Chondrocyte (in vitro differentiated cells): ENCODE measurements at places on chromosomes 2 and 18.

GRCh38 chr2:23209059-23209458, 175.9 kb upstream of the KLHL29 start:
- DNase-seq = no peak

- DNase-seq = no peak
These were observed 1682.3 kb upstream of the PIK3C3 start for GRCh38 chr18:40272630-40273231.

GRCh38 chr18:31451625-31452024, 4.1 kb downstream of the DSG3 start:
- no peak for DNase-seq

GRCh38 chr18:4631239-4631638, 176.1 kb upstream of the DLGAP1 start:
- DNase-seq = no peak

DNA sequence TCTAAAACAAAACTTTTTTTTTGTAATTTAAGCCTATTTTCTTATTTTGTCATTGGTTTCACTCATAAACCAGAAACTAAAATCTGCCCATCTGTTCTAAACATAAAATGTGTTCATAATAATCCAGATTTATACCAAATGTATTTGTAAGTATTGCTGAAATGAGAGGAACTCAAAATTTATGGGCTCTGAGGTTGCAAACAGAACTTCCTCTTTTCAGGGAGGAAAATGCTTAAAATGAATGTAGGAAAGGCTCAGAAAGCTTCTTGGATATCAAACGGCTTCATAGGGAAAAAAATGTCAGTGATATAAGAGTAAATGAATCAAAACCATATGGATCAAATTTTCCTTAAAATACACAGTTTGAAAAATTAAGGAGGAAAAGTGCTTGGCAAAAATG, 83.9 kb downstream of the PAX3 start:
- no peak for DNase-seq

DNA sequence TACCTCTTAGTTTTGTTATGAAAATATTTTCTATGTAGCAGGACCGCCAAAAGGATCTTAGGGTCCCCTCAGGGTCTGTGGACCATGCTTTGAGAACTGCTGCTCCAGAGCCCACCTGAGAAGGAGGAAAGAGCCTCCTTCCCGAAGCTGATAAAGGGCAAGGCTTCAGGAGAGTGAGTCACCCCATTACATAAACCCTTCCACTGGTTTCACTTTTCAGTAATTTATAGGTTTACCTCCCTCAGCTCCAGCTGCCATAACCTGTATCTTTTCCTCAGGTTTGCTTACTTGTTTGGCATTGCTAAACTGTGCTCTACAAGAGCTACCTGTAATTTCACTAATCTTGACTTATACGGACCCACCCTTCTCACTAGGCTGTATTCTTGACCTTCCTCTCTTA, 6.6 kb downstream of the TTLL4 start:
- no peak for DNase-seq

- DNase-seq = no peak
These were observed 20.2 kb downstream of the SCG2 start for GRCh38 chr2:223582001-223582400.

DNA sequence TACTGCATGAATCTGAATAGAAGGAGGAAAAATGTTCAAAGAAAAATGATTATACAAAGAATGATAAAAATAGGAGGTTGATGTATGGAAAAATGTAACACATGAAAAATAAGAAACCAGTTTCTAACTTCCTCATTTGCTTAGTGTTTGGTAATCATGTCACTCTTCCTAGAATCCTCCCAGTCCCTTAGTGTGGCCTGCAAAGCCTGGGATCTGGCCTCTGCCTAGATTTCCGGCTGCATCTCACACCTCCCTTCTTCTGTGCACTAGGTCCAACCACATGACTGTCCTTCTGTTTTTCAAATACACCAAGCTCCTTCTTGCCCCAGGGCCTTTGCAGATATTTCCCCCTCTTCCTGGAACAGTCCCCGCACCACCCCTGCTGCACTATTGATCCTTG, 76.8 kb upstream of the RBMS1 start:
- no peak for DNase-seq

- DNase-seq = no peak
These were observed 144.2 kb upstream of the LRRTM4 start for GRCh38 chr2:77666251-77666980.

DNA sequence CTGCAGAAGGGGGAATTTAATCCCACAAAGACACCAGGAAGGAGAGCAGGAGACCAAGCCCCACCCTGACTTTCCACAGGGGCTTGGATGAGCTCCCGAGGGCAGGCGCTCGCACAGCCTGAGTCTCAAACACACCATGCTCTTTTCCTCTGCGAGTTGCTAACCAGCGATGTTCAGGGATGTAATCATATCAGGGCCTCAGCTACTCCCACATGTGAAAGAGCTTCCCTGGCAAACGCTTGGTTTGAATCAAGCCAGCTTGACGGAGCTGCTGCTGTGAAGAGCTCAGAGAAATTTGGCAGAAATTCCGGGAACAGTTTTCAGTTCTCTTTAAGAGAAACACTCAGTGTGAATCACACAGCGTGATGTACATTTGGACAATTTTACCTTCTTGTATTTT, 385.8 kb downstream of the GALR1 start:
- DNase-seq = no peak

- DNase-seq = peak; percentile 70
These were observed 32.5 kb downstream of the HS6ST1 start for GRCh38 chr2:128286011-128286721.

GRCh38 chr2:18061717-18062116, 183.2 kb downstream of the KCNS3 start:
- DNase-seq = no peak

DNA sequence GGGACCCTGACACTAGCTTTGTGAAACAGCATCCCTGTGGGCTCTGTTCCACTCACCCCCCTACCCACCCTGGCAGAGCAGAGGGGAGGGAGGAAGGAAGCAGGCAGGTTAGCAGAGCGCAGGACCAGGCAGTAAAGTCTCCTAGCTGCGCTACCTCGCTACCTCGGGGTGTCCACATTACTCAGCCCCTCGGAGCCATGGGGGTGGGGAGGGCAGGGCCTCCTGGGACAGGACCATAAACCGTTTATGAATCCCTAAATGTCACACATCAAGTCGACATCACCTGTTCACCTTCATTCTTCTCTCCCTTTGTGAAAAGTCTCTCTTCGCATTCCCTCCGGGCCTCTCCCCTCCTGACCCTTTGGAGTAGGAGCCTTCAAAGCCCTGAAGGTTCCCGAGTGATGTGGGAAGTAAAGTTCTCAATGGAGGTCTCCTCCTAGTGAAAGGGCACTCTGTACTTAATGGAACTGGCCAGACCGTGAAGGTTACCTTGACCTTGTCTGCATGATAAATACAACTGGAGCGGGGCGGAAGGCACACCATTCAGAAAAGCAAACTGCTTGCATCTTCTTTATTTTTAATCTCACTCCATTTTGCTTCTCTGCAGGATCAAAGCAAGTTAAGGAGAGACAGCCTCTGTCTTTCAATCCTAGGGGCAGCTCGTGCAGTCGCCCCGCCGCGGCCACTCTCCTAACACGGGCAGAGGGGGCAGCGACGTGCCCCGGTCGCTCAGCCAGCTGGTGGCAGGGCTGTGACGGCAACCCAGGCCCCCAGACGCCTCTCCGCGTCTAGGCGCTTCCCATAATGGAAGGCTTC, 23.7 kb upstream of the SMAD7 start:
- DNase-seq = no peak

DNA sequence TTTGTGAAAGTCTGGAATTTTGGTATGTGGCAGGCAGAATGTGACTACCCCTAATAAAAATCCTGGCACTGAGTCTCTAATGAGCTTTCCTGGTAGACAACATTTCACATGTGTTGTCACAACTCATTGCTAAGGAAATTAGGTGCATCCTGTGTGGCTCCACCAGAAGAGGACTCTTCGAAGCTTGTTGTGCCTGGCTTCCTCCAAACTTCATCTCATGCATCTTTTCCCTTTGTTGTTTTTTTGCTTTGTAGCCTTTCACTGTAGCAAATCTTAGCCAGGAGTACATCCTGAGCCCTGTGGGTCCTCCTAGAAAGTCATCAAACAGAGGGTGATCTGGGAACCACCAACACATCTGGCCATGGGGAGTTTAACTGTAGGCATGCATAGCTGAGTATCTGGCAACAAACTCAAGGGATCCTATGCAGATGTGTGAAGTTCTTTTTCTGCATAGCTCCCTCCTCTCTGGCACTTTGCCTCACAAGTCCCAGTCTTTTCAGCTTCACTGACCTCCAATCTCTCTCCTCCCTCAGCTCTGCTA, 42.1 kb upstream of the SERTAD2 start:
- DNase-seq = no peak

GRCh38 chr2:227485429-227485828, 13.5 kb downstream of the AGFG1 start:
- no peak for DNase-seq
